Stimulated activated CD8-positive, alpha-beta memory T cell treated with anti-CD3 and anti-CD28 coated beads, Interleukin-7, amount 100 ng/mL, for 24 hours (primary cell): ENCODE measurements at places on chromosomes 3 and 15.

DNA sequence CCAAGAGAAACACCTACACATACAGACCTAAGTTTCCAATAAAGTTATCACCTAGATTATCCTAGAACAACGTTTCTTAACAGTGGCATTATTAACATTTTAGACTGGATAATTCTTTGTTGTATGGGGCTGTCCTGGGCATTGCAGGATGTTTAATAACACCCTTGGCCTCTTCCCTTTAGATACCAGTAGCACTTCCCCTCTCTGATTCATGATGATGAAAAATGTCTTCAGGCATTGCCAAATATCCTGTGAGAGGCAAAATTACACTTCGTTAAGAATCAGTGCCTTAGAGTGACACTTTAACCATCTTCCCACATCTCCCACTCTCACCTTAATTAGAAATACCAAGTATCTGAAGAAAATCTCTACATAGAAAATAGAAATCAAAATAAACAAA is 352.6 kb downstream of the CGGBP1 start:
- no peak for DNase-seq

GRCh38 chr15:55110446-55110845 is 86.3 kb downstream of the RSL24D1 start:
- no peak for DNase-seq

- DNase-seq: no peak
These were observed 13.8 kb downstream of the RIOX2 start for GRCh38 chr3:97958396-97958795.

DNA sequence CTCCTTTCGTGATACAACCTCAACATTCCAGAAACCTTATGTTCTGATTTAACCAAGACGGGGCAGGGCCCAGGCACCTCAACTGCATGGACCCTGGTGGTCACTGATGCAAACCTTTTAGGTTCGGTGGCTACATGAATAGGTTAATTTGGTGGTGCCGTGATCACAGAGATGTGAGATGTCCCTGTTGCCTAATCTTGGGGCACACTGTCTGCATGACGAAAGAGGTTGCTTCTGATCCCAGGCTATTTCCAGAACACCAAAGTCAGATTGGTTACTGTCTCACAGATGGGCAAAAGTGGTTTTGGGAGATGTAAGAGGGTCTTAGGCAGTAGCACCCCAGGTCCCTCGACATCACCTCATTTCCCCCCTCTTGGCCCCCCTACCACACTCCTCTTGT is 4.0 kb upstream of the CCR1 start:
- DNase-seq: no peak
